Left renal pelvis (tissue), 4 donors: ENCODE measurements at places on chromosomes 13 and 19.

- DNase-seq, result no peak
These were observed 3.0 kb upstream of the HIPK4 start for GRCh38 chr19:40392894-40393517.

DNA sequence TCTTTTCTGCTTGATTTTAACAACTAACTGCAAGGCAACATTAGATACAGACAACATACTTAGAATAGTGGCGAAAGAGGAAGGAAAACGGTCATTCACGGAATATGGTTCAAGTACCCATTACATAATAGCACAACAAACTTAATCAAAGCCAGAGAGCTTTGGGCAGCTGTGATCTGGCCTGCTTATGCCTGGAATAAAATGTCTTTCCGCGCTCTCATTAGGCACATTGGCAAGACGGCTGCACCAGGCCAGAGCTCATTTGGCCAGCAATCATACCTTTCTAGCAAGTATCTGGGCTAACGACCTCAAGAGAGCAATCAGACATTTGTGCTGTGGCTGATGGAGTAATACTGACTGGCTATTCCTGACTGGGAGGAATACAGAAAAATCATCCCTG is 112.8 kb downstream of the NALCN start:
- no peak for DNase-seq

- DNase-seq, result no peak
These were observed 7.2 kb downstream of the GPX4 start for GRCh38 chr19:1110809-1111640.

GRCh38 chr13:109162248-109163036 is 533.0 kb downstream of the MYO16 start:
- no peak for DNase-seq

DNA sequence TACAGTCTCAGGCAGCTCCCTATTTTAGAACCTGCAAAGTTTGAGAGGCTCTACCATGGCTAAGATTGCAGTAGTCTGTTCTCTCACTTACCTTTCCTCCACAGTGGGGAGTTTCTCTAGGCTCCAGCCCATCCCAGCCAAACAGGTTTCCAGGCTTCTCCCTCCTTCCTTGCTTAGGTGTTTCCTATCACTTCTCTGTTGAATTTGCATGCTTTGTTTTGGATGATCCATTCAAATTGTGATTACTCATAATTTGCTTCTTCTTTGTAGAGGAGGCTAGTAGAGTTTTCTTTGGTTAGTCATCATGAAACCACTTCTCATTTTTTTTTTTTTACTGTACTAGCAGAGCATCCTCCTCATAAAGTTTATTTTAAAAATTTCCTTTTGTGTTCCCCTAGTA is 1242.2 kb upstream of the MIR17HG start:
- no peak for DNase-seq

- no peak for DNase-seq
These were observed 22.4 kb upstream of the MATK start for GRCh38 chr19:3808420-3809143.

- no peak for DNase-seq
These were observed 23.1 kb downstream of the ZNF536 start for GRCh38 chr19:30395283-30395682.

- no peak for DNase-seq
These were observed 60.1 kb upstream of the MYCBP2 start for GRCh38 chr13:77386880-77387606.

DNA sequence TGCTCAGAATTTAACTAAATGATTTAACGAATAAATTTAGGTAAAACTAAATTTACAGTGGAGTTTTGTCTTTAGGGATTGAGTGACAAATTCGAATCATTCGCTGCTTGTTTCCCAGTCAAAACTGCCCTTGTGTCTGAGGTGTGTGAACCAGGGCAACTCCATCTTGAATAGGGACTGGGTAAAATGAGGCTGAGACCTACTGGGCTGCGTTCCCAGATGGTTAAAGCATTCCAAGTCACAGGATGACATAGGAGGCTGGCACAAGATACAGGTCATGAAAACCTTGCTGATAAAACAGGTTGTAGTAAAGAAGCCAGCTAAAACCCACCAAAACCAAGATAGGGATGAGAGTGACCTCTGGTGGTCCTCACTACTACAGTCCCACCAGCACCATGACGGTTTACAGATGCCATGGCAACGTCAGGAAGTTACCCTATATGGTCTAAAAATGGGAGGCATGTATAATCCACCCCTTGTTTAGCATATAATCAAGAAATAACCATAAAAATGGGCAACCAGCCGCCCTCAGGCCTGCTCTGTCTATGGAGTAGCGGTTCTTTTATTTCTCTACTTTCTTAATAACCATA is 10.2 kb upstream of the ANKRD10 start:
- no peak for DNase-seq

GRCh38 chr13:92896842-92897241 is 329.8 kb upstream of the GPC6 start:
- DNase-seq, result peak; percentile 5

- no peak for DNase-seq
These were observed 1235.3 kb downstream of the OLFM4 start for GRCh38 chr13:54263868-54264267.

DNA sequence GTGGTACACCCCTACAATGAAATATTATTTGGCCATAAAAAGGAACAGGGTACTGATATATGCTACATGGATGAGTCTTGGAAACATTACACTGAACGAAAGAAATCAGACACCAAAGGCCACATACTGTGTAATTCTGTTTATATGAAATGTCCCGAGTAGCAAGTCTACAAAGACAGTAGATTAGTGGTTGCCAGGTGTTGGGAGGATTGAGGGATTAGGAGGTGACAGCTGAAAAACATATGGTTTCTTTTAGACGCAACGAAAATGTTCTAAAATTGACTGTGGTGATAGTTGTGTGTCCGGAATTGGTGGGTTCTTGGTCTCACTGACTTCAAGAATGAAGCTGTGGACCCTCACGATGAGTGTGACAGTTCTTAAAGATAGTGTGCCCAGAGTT is 35.1 kb downstream of the IL17D start:
- no peak for DNase-seq

- DNase-seq, result no peak
These were observed 1.3 kb downstream of the FARP1 start for GRCh38 chr13:98144027-98144741.

GRCh38 chr13:51731759-51732158 is 72.2 kb downstream of the DHRS12 start:
- no peak for DNase-seq

DNA sequence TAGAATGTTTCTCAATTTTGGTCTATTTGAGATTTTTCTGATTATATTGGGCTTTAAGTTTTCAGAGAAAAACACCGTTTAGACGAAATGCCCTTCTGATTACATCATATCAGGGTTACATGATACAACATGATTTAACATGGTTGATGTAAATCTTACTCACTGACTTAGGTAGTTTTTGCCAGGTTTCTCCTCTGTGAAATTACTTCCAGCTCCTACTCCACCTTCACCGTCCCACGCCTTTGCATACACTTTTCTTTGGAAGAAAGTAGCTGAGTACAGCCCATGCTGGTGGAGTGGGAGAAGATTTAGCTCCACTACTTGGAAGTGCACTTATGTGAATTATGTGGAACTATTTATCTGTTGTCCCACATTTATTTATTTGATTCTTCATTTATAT is 433.2 kb upstream of the KLHL1 start:
- DNase-seq, result no peak

DNA sequence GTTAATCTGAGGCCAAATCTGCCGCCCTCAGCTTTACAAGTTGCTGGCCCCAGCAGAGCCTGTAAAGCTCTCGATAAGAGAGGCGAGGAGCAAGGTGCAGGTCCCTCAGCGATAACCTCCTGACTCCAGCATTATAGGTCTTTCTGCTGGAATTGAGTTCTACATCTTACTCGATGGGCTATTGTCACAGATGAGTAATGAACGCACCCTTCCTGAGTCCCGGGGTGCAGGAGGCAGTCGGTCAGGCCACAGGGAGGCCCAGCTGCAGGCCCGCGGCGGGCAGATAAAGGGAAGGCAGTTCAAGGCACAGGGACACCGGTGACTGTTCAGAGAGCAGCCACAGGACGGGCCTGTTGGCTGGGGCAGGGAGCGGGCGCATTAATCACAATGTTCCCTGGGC is 157.6 kb upstream of the OBI1 start:
- DNase-seq, result no peak

DNA sequence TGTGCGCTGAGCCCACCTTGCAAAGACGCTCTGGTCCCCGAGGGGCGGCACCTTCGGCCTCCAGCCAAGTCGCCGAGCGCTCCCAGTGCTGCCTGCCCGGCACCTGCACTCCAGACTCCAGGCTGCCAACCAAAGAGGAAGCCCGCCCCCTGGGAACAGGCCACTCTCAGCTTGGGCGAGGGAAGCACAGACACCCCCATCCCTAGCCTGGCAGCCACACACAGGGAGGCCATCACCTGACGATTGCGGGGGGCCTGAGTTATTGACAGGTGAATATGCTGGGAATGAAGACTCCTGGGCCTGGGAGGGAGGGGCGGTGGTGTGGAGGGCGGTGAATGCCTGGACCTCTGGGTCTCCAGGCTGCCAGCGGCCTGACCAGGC is 10.3 kb upstream of the ZNF492 start:
- DNase-seq, result no peak

GRCh38 chr13:40313269-40314200 is 352.9 kb downstream of the FOXO1 start:
- DNase-seq, result no peak

GRCh38 chr13:72166102-72166650 is 299.2 kb upstream of the DACH1 start:
- DNase-seq, result no peak

DNA sequence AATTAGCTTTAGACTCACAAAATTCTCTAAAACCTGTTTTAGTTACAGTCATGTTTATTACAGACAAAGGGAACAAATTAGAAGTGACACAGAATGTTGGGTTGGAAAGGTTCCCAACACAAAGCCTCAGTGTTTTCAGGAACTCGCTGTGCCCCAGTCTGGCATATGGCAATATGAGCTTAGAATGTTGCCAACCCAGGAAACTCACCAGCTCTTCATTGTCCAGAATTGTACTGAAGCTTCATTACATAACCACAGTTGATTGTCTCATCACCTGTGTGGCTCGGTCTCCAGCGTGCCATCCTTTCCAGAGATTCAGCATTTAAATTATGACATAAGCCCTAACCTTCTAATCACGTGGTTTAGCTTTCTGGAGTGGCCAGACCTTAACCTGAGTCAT is 19.1 kb downstream of the ZNF264 start:
- DNase-seq, result no peak

DNA sequence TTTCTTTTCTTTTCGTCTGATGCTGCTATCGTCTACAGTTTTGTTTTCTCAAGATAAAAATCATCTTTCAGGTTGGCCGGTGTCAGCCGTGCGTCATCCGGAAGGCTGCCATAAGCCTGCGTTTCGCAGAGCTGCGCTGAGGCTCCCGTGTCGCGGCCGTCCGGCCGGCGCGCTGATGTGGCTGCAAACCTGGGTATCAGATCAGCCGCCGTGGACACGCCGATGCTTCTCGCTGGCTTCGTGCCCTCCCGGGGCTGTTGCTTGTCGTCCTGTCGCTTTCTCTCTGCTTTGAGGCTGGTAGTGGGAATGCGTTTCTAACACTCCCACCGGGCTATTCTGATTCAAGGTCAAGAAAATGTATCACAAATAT is 45.9 kb upstream of the TFDP1 start:
- DNase-seq, result no peak

DNA sequence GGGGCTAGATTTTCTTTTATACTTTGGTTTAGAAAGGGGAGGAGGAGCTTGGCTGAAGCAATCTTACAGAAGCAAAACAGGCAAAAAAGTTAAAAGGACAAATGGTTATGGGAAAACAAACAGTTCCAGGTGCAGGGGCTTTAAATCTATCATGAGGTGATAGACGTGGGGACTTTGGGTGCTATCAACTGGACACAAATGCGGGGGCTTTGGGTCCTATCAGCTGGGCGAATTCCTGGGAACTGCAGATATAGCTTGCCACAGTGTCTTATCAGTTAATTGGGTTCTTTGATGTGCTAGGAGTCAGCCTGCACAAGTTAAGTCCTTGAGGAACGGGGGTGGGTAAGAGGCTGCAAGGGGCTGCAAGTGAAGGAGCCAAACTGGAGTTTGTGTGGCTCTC is 260.6 kb downstream of the TUBA3C start:
- DNase-seq, result no peak

DNA sequence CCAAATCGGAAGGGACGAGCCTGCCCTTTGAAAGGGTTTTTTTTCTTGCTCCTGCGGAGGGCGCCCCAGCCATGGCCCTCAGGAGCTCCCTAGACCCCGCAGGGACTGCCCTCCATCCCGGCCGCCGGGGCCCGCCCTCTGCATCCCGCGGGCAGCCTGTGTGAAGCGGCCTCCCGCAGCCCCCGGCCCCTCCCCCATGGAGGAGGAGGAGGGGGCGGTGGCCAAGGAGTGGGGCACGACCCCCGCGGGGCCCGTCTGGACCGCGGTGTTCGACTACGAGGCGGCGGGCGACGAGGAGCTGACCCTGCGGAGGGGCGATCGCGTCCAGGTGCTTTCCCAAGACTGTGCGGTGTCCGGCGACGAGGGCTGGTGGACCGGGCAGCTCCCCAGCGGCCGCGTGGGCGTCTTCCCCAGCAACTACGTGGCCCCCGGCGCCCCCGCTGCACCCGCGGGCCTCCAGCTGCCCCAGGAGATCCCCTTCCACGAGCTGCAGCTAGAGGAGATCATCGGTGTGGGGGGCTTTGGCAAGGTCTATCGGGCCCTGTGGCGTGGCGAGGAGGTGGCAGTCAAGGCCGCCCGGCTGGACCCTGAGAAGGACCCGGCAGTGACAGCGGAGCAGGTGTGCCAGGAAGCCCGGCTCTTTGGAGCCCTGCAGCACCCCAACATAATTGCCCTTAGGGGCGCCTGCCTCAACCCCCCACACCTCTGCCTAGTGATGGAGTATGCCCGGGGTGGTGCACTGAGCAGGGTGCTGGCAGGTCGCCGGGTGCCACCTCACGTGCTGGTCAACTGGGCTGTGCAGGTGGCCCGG is 815 bp downstream of the MAP3K10 start:
- DNase-seq, result no peak

DNA sequence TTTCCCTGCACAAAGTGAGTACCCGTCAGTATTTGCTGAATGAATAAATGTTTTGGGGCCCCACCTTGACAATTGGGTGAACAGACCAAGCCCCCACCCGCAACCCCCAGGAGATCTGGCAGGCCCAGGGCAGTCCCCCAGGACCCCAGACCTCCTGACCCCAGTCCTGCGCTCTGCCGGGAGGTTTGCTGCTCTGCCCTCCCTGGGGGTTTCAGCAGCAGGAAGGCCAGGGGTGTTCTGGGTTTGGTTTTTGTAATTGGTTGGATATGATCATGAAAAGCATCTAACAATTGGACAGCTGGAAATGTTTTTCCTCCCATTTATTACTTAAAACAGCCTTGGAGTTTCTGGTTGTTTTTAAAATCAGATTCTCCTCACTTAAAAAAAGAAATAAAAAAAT is 193.8 kb downstream of the URI1 start:
- DNase-seq, result no peak
